ENCODE measurements at places on chromosomes 4 and X.
A peak's percentile ranks its signal among the peaks of the same experiment; 100 is the strongest.

- no peak for DNase-seq
These were observed 1.3 kb downstream of the SYP start for GRCh38 chrX:49198540-49199314.

GRCh38 chrX:7617994-7618393 is 225.0 kb upstream of the VCX start:
- no peak for DNase-seq

DNA sequence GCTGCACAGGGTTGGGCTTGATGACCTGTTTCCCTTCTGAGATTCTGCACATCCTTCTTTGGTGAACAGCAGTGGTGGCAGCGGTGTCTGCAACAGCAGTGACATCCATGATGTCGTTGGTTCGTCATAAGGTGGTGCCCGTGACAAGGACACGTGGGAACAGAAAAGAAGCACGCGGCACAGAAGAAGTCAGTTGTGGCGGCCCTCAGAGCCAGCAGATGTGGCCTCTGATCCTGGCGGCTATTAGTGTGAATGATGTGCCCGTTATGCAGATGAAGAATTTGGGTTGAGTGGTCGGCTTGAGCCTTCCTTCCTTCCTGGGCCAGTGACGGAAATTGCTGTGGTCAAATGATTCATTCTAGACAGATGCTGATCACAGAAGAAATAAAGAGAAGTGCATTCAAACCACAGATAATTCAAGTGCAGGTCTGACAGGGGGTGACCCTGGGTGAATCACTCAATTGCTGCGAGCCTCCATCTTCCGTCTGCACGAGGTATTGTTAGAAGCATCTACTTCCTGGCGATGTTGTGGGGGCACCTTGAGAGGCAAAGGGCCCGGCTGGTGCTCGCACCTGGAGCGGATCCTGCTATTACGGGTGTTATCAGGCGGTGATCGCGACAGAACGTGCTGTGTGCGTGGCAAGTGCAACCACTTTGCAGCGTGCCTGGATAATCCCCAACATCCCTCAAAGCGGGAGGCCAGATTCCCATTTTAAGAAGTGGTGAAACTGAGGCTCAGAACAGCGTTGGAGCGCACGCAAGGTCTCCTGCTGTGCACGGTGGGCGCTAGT is 215.2 kb upstream of the PSAPL1 start:
- DNase-seq = peak; percentile 76

GRCh38 chr4:101286663-101287062 is 60.7 kb downstream of the PPP3CA start:
- no peak for DNase-seq

DNA sequence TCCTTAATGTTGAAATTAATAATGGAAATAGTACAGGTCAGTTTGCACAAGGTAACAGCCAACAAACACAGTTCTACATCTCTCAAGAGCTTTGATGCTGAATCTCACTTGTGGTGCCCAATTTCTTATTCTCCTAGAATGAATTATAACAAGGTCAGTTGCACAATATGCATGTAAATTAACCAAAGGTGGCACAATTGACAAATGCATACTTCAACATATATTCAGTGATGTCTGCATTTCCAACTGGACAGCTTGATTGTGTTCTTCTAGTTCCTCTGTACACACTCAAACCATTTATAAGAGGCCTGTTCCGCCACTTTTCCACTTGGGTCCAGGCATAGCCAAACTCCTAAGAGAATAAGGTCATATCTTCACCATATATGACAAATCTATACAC is 210.3 kb upstream of the EPHA5 start:
- no peak for DNase-seq

DNA sequence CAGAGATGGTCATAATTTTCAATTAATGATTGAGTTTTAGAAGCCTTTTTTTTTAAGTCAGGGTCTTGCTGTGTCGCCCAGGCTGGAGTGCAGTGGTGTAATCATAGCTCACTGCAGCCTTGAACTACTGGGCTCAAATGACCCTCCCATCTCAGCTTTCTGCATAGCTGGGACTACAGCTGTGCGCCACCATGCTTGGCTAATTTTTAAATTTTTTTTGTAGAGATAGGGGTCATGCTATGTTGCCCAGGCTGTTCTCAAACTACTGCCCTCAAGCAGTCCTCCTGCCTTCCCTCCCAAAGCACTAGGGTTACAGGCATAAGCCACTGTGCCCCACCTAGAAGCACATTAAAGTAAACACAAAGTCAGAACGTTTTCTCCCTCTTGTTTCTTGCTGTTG is 51.7 kb downstream of the HTT-AS start:
- DNase-seq = no peak

DNA sequence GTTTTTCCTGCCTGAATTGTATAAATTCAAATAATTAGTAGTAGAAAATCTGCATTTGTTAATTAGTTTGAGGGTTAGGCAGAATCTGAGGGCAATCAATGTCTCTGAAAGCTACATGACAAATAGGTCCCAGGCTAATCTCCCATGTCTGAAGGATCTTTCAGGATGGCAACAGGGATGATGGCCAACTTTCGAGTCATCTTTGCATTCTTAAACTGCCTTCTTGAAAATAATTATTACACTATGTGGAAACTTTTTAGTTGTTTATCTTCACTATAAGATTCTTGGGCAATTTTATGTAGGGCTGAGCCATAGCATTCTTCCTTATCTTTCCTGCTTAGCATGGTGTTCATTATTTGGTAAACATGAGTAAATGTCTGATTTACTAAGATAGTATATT is 490.3 kb upstream of the EPHA5 start:
- no peak for DNase-seq

DNA sequence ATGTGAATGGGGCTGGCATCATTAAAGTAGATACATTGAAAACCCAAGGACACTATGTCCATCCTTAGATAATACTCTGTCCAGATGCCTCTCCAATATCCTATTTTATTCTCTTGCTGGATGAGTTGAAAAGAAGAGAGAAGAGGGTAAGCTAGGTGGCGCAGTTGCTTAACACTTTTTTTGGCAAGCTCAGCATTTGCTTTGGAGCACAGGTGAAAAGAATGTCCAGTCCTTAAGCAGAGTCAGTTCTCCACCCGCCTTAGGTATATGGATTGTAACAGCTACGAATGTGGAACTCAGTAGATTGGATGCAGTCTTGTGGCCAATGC is 208.4 kb downstream of the NWD2 start:
- DNase-seq = no peak

GRCh38 chr4:138200236-138200590 is 41.9 kb downstream of the SLC7A11 start:
- no peak for DNase-seq

DNA sequence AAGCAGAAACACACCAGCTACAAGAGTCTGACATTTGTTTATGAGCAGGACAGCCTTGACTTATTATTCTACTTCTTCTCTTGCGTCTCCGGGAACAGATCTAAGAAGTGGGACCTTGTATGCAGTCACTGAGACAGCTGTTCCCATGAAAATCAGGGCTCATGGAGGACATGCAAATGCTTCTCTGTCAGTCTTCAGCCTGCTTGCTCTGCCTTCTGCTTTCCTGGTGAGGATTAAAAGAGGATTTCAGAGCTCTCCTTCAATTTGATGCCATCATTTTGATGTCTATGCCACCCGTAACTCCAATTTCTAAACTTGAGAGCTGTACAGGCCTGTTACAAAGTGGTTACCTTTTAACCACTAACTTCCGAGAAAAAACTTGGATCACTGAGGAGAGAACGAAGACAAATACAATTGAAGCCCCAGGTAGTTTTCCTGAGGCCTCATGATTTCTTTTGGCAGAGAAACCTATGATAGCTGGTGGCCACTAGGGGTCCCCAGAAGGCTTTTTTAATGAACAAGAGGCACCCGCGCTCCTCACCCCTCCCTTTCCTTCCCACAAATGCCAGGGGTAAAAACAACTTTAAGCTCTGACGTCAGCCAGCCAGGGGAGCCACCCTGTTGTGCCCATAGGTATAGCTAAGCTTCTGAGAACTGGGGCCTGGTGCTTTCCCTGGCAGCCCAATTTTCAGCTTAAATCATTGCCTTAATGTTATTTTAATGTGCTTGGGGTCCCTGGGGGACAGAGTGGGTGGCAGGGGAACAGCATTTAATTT is 97.0 kb downstream of the DDIT4L start:
- DNase-seq = peak; percentile 82

GRCh38 chrX:46628460-46629371 is 55.2 kb downstream of the CHST7 start:
- DNase-seq = peak; percentile 51

GRCh38 chr4:120855307-120856001 is 67.1 kb downstream of the PRDM5 start:
- no peak for DNase-seq

- DNase-seq = no peak
These were observed 17.7 kb downstream of the FAM53A start for GRCh38 chr4:1666391-1666790.

DNA sequence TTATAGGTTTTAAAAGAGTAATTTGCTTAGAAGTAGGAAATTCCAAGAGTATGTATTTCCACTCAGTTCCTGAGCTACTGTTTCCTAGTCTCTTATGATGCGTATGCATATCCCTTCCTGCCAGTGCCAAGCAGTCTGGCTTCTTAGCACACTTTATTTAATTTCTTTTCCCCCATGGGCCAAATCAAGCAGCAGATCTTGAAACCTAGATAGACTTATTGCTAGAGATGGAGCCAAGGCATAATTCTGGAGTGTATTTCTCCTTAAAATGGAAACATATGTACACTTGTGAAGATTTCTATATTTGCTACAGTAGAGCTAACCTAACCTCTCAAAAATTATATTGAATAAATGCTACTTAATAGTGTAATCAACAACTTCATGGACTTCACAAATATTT is 2337.6 kb downstream of the PCDH7 start:
- DNase-seq = no peak

GRCh38 chr4:88999392-88999930 is 57.5 kb downstream of the FAM13A start:
- DNase-seq = no peak

DNA sequence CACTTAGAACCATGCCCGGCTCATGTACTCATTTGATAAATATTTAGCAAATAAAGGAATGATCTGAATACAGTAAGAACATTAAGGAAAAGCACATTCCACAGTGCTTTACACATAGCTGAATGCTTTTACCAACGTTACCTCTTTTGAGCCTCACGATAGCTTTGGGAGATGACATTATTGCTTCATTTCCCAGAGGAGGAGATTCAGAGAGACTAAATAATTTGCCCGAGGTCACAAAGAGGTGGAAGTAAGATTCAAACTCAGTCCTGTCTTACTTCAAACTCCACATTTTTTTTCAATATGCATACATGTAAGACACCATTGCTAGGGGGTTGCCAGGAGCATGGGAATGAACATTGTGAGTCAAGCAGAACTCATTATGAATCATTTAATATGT is 538.5 kb downstream of the BCOR start:
- no peak for DNase-seq

DNA sequence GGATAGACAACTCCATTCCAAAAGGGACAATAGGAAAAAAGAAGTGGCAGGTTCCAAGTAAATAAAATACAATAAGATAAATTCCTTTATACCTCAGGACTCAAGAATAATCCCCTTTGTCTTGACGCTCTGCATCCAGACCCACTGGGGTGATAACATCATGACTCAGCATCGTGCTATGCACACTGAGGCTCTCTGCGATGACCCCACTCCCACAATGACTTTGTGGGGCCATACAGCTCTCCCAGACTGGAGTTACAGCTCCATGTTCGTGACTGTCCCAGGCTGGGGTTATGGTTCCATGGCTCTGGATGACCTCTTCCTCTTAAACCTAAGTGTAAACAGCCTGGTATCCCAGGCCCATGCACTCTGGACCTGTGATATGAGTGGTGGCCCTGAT is 254.5 kb upstream of the ADGRL3 start:
- no peak for DNase-seq

- peak; percentile 53 for DNase-seq
These were observed 16.3 kb upstream of the ESX1 start for GRCh38 chrX:104270916-104271512.

DNA sequence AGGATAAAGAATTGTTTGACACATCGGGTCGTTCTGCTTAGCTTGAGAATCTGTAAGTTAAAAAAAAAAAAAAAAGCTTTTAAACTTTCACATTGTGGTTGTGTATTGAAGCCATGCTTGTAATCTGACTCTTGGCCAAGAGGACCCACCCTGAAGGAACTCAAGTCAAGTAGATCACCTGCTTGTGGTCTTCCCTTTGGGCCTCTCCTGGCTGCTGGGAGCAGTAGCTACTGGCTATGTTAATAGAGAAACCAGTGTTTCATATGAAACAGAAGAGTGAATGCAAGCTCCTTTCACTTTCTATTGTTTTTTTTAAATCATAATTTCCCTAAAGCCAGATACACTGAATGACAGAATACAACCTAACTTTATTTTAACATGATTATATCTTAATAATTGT is 402.4 kb upstream of the NDST4 start:
- no peak for DNase-seq

DNA sequence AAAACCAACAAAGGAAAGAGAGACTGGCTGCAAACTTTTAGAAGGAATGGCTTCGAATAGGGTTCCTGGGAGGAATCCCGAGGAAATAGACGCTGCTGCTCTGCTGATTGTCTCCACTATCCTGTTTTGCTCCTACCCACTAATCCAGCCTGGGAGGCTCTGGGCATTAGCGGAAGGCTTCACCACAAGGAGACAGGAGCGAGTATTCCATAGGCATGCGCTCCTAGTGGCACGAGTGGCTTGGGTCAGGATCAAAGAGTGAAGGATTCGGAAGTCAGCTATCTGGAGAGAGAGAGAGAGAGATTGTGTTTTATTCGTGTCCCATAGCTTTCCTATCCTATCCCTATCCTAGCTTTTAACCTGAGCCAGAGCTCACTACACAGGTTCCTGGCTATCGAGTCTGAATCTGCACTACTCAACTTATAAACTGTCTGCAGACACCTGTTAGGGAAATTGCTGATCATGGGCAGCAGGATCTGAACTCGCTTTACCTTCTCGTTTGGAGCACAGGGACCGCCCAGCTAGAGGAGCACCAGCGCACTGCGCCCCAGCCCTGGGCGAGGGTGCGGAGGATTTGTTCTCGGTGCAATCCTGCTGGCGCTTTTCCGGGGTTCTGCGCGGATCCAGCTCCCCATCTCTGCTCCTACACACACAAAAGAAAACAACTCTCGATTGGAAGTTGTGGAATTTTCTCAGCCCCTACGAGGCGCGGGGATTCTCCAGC is 740 bp upstream of the NPY2R start:
- DNase-seq = no peak

DNA sequence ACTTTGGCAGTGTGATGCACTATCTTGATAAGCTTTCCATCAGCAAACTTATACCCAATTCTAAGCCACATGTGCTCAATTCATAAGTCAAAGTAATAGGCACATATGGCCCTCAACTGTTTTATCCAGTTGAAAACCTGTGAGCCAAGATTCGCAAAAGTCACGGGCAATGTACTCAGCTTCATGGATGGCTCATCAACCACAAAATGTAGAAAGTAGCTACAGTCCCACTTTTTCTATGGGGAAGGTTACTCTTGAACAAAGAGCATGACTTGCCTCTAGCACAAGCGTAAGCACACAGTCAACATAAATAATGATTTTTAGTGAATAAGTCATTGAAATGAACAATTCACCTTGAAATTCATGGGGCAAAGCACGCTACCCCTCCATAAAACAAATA is 25.1 kb upstream of the DDX53 start:
- DNase-seq = no peak

GRCh38 chr4:139736274-139736660 is 70.6 kb downstream of the MGST2 start:
- no peak for DNase-seq
